ENCODE measurements at places on chromosomes 7 and 10.

DNA sequence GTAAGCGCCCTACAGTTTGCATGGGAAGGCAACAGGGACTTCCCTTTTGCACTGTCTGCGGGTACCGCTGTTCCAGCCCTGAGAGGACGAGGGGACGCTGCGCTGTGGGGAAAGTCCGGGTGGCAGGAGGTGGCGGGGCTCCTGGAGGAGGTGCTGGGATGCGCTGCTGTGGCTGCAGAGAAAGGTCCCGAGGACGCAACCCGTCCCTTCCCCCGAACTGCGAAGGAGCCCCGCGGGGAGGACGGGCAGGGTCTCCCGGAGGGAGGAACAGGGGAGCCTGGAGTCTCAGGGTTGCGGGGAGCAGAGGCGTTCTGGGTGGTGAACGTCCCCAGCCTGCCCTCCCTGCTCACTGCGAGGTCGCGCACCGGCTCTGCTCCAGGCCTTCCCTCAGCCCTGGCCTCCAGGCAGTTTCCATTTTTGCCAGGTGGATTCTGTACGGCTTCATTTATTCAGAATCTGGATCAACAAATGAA is 91.6 kb downstream of the CXCL12 start:
- no peak for DNase-seq

- no peak for DNase-seq
Measured at GRCh38 chr7:118420888-118421287, 196.4 kb downstream of the ANKRD7 start.

DNA sequence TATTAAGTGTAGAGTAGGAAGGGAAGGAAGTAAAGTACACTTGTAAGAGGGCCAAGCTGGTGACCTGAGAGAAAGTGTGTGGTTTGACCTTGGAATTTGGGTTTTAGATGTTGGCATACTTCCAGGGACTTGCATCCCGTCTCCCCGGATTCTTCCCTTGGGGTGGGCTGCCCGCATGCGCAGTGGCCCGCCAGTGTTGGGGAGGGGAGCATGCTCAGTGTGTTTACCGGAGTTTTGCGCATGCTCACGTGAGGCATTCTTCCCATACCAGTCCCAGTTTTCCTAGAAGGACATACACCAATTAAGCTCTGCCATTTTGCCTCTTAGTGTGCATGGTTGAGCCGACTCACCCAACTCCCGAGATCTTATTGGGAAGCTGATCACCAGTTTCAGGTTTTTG is 9.4 kb downstream of the PDSS1 start:
- no peak for DNase-seq

GRCh38 chr7:101922631-101923601 is 105.5 kb downstream of the CUX1 start:
- no peak for DNase-seq

DNA sequence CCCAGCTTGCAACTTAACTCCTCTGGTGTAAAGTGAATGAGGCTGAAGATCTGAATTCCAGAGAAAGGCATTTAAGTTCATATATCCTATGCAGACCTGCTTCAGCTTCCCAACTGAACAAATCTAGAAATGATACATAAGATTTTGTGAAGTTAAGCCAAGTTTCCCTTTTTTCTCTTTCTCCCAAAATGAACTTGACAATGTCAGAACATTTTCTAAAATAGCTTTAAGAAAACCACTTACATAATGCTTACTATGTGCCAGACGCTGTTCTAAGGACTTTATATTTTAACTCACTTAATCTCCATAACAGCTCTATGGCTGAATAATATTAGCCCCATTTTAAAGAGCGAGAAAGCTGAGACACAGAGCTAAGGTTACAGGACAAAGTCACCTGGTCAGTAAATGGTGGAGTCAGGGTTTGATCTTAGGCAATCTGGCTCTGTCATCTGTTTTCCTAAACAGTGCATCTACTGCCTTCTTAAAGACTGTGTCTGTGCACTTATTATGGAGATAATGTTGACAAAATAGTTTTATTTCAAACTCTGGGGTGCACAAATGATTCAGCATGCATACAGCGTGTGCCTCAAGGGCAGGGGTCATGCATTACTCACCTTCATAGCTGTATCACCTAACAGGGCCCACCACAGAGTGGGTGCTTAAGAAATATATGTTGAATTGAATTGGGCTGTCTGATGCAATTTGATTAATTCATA is 66.8 kb downstream of the RHOBTB1 start:
- no peak for DNase-seq

DNA sequence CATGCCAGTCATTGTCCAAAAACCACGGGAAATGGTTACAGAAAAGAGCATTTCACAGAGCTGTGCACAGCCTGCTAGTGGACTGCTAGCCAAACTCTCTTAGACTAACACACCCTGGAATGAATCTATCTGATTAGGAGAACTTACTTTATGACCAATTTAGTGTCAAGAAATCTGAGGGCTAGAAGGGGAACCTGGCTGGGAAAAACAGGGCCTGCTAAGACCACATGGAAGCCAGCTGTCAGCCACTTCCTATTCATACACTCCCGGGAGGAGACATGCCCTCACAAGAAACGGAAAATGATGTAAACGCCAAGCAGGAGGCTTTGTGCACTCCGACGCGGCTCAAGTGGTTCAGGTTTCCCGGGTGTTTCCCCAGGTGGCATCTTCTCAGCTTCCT is 54.8 kb downstream of the MPP7 start:
- DNase-seq: no peak

DNA sequence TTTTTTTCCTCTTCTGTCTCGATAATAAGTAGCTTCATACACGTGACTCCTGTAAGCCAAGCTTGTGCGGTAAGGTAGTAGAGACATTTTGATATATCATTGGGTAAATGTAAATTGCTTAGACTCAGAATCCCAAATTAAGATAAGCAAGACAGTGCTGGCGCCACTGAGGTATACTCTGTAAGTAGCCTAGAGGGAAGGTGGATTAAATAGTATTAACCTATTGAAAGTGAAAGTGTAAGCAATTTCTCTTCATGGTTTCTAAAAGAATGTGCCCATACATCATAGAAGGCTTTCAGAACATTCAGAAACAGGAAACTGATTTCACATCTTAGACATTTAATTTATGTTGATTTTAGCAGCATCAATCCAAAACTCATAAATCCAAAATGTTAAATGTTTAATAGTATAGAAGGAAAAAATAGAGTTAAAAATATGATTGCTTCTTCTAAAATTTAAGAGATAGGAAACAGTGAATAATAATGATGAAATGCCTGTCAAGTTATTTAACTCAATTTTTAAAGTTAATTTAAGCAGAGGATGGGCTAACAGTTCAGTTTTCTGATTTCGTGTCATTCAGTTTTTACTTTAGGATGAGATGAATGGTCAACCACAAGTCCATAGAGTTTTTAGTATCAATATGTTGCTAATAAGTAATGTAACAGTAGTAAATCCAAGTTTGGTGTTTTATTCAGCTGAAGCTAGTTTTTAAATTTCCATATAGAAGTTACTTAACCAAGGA is 36.8 kb downstream of the LRRC72 start:
- no peak for DNase-seq

- DNase-seq: peak; percentile 70
Measured at GRCh38 chr10:71212318-71213126, at the start of gene UNC5B. Gene UNC5B, plus strand, starts transcription at chr10:71212570. Its CDS starts 416 bp downstream, at chr10:71212986.

DNA sequence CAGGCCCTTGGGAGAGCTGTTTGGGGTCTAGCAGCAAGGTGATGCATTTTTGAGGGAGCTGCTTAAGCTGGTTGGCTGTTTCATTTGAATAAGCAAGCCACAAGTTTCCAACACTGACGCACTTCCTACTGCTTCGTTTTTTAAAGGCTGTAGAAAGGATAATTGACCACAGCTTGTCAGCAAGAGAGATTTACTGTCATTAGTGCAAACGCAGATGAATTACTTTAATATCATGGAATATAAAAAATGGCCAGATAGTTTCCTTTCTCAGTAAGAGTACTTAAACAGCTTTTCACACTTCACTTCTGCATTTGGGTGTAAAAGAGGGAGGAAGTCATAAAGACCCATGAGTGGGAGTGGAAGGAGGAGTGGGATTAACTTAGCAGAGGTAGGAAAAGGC is 61.5 kb downstream of the FZD1 start:
- DNase-seq: no peak

GRCh38 chr10:50788951-50789945 is 49.5 kb downstream of the ASAH2B start:
- DNase-seq: no peak

DNA sequence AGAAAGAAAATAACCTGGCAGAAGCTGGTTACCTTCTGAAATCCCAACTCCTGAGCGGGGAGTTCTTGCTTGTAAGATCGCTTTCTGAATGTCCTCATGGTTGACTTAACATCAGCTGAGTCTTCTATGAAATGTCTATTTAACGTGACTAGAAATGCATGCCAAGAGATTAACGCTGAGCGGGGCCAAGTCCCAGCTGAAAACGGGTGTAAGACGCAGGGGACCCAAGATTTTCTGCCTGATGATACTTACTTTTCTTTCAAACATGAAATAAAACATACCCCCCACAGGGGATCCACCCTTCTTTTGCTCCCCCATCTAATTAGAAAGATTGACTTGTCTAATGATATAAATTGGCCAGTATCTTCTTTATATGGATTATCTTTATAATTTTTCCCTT is 14.9 kb downstream of the OR9A2 start:
- no peak for DNase-seq
